ENCODE measurements at places on chromosomes 5 and 9.

DNA sequence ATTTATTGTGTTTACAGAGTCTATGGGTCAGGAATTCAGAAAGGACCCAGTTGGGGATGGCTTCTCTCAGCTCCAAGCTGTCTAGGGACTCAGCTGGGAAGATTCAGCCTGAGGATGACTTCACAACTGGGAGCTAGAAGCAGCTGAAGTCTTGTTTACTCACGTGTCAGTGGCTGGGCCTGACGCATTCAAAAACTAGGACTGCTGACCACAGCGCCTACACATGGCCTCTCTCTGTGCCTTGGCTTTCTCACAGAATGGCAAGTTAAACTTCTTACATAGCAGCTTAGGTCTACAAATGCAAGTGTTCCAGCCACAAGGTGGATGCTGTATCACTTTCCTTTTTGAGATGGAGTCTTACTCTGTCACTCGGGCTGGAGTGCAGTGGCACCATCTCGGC, 16.3 kb upstream of the PPP2CA start:
- peak; percentile 63 for DNase-seq

DNA sequence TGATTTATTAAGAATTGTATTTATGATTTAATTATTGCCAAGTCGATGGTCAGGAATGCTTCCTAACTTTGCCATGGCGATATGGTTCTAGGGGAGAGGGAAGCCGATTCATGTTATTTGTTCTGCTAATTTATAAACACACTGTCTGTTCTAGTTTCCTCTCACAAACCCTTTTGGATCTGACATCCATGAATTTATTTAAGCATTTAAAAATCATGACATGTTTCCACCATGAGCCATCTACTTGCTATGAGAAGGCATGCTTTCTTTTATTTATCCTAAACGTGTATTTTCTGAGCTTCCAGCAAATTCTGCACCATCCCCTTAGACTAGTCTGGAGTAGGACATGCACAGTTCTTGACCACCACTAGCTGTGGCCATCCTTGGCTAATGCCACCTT, 136.6 kb upstream of the STC2 start:
- no peak for DNase-seq

DNA sequence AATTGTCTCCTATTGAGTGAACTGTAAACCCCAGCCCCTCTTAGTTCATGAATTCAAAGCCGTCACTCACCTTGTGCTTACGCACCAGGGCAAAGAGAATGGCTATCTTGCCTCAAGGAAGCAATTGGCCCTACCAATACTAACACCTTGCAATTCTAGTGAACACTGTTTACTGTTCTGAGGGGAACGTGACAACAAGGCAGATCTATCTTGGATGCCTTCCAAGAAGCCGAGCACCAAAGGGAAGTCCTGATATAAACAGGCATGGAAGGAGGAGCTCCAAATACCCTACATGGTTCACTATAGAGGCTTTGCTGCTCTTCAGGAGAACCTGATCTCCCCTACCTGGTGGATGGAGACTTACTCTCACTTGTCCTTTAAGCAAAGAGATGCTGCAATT, 1.7 kb upstream of the PLPPR1 start:
- DNase-seq: no peak

DNA sequence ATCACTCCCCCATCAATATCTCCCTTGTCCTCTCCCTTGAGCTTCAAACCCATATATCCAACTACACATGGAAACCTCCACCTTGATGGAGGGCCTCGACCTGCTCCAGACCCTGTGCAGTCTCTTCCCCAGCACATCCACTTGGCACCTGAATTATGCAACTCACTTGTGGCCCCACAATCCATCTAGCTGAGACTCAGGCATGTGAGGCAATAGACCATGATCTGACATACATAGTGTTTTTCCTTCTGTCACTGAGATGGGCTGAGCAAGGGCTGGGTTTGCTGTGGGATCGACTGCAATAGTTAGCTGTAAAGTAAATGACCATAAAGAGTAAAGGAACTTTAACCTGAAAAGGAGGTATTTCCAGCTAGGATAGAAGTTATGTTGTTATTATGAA, 172.9 kb upstream of the RAD23B start:
- no peak for DNase-seq

GRCh38 chr5:132826424-132827082, 3.9 kb downstream of the SHROOM1 start:
- no peak for DNase-seq

DNA sequence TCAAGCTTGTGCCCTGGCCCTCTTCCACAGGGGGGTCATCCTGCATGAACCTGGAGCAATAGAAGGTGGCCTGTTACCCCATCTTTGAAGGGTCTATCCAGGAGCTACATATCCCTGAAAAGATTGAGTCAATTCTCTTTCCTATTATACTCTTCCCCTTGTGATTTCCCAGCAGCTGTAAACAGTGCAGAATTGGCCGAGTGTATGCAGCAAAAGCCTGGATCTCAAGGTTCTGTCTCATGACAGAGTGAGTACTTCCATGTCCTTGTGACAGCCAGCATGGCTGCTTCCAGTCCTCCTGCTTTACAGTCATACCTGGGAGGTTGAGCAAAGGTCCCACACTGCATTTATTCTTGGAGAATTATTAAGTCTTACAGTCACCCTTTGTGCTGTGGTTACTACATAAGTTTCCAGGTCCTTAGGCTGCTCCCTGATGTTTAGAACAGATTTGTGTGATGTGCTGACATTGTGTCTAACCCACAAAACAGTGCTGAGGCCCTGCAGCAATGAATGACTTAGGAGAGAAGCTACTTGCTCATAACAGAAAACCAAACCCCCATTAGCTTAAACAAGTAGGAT, 67.5 kb downstream of the NREP start:
- DNase-seq: no peak

- no peak for DNase-seq
Measured at GRCh38 chr5:125333416-125333815, 587.0 kb upstream of the ZNF608 start.

DNA sequence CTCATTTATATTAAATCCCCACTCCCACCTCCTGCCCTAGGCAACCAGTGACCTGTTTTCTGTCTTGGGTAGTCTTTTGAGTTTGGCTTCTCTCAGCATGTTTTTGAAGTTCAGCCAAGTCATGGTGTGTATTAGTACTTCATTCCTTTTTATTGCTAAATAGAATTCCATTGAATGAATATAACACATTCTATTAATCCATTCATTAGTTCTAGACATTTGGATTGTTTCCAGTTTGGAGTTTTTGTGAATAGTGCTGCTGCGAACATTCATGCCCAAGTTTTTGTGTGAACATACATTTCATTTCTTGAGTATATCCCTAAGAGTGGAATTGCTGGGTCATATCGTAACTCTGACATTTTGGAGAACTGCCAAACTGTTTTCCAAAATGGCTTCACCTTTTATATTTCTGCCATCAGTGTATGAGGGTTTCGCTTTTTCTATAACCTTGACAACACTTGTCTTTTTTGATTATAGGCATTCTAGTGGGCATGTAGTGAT, 2.7 kb downstream of the ZNF346 start:
- peak; percentile 19 for DNase-seq

- no peak for DNase-seq
Measured at GRCh38 chr9:3170819-3171218, 326.9 kb upstream of the PUM3 start.

DNA sequence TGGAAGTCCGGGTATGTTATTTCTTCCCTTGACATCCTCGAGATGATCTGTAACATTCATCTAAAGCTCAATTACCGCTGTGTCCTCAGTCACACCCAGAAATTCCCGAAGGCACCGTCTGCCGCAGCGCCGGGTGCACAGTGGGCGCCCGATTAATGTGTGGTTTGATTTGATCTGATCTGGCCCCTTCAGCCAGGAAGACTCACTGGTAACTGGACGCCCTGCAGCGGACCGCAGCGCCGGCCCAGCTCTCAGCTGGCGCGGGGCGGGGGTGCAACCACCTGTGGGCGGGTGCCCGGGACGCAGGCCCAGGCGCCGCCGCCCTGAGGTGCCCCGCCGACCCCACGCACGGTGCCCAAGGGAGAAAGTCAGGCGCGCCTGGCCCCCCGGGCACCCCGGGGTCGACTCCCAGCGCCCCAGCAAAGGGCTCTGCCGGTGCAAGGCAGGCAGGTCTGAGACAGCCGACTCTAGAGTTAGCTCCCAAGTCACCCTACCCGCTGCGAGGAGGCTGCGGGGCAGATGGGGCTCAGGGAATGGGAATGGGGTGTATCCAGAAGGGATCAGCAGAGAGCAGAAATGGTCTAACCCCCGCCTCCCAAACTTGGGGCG, 1.7 kb downstream of the EPB41L4B start:
- no peak for DNase-seq

GRCh38 chr5:64763948-64764503, 4.5 kb downstream of the SREK1IP1 start:
- no peak for DNase-seq
